Vagina (tissue), 2 donors: ENCODE measurements at places on chromosomes 16 and 17. TPM values are rescaled to one million over a fixed set of nuclear protein-coding genes. Genes with fewer than 3 reads are reported as not detected.

CCL16 gene
- total RNA-seq: not detected

ZNF423 gene
- 10.3 TPM for total RNA-seq

CES1 gene
- total RNA-seq: 10.1 TPM

STAC2 gene
- 0.98 TPM for total RNA-seq

DNA sequence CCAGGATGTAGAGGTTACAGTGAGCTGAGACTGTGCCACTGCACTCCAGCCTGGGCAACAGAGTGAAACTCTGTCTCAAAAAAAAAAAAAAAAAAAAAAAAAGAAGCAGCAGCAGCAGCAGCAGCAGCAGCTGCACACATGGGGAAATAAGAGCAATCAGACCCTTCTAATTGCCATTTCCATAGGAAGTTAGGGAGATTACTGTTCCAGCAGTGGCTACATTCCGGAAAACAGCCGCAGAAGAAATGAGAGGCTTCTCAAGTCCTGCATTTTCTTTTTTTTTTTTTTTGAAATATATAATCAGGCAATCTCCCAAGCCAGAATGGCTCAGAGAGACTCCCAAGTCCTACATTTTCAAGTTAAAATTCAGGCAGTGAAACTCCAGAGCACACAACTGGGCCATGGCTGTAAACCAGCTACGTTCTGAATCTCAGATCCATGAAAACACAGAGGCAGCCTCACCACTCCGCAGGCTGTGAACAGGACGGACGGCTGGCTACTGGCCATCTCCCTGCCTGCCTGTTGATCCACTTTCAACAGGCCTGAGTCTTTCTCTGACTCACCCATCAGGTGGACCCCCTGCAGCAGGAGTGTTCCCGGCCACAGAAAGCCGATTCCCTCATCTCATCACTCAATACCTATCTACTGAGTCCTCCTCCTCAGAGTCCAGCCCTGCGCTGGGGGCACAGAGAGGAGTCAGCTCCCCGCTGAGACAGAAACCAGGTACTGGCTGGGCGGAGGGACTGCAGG is 15.0 kb downstream of the TRPV1 start:
- peaks cover 12% of the 10 kb centered on the region for H3K36me3 ChIP-seq
- no peaks in the 10 kb centered on the region for H3K4me1 ChIP-seq
- no peaks in the 10 kb centered on the region for H3K27me3 ChIP-seq
- H3K4me3 ChIP-seq: no peak overlapping the region
- no peak overlapping the region for H3K27ac ChIP-seq

SYCE1L gene
- 4.2 TPM for total RNA-seq

GID4 gene
- 11.3 TPM for total RNA-seq

DNA sequence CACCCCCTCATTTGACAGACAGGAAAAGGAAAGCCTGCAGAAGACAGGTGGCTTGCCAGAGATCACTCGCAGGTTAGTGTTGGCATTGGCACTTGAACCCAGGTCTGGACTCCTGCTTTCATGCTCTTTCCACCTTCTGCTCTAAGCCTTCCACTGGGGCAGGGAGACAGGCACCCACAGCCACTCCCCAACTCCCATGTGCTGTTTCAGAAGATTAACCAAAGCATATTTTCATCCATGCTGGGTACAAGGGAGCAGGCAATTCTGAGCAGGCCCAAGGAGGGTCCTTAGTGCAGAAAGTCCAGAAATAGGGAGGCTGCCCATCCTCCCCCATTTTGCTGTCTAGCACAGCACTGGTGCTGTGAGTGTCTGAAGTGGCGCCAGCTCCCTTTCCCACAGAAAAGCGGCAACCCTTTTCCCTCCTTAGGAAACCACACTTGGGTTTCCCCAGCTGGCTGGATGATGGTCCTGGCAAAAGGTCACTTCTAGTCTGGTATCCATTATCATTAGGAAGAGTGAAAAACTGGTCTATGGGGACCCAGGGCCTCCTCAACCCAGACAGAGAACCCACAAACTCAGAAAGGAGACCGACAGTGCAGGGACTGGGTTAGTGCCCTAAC is 2.0 kb upstream of the CAVIN1 start:
- H3K4me1 ChIP-seq: peaks cover 50% of the 10 kb centered on the region
- no peaks in the 10 kb centered on the region for H3K27me3 ChIP-seq
- H3K4me3 ChIP-seq: no peak overlapping the region
- H3K27ac ChIP-seq: peak overlapping the region; percentile 37
- no peaks in the 10 kb centered on the region for H3K36me3 ChIP-seq
- DNase-seq: no peak

GRCh38 chr17:21295036-21295952 is 10.8 kb downstream of the MAP2K3 start:
- no peak overlapping the region for H3K27ac ChIP-seq
- peaks cover 14% of the 10 kb centered on the region for H3K36me3 ChIP-seq
- no peak for DNase-seq

- H3K4me1 ChIP-seq: no peaks in the 10 kb centered on the region
- H3K27me3 ChIP-seq: no peaks in the 10 kb centered on the region
- H3K4me3 ChIP-seq: no peak overlapping the region
Observed at GRCh38 chr16:68155425-68155824, 70.3 kb downstream of the NFATC3 start.

- no peak overlapping the region for H3K4me3 ChIP-seq
- H3K27ac ChIP-seq: no peak overlapping the region
- no peaks in the 10 kb centered on the region for H3K36me3 ChIP-seq
- DNase-seq: no peak
- peaks cover 11% of the 10 kb centered on the region for H3K4me1 ChIP-seq
Observed at GRCh38 chr16:57137566-57138273, 45.3 kb downstream of the CPNE2 start.

DNA sequence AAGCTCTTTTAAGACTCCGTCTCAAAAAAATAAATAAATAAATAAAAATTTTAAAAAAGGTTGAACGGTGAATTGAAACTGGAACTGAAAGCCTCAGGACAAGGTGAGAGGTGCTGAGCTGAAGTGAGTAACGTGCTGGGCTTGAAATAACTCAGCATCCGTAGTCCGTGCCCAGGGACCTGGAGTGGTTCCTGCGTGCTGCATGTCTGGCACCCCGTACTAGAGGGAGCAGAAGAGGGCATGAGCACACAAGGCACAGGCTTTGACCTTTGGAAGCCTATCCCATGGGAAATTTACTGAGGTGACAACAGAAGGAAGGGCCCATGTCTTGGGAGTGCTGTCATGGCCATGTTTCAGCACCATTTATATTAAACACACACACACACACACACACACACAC is 4.5 kb upstream of the MEIOB start:
- H3K4me1 ChIP-seq: no peaks in the 10 kb centered on the region
- H3K27ac ChIP-seq: no peak overlapping the region
- H3K27me3 ChIP-seq: no peaks in the 10 kb centered on the region
- H3K4me3 ChIP-seq: no peak overlapping the region
- no peaks in the 10 kb centered on the region for H3K36me3 ChIP-seq

- no peak overlapping the region for H3K4me3 ChIP-seq
- no peaks in the 10 kb centered on the region for H3K27me3 ChIP-seq
- H3K4me1 ChIP-seq: peaks cover 15% of the 10 kb centered on the region
- peak overlapping the region; percentile 1 for H3K27ac ChIP-seq
- H3K36me3 ChIP-seq: no peaks in the 10 kb centered on the region
Observed at GRCh38 chr16:12470311-12471229, 333.1 kb downstream of the CPPED1 start.

GRCh38 chr16:76622876-76623275 is 345.7 kb downstream of the CNTNAP4 start:
- no peak for DNase-seq
- no peaks in the 10 kb centered on the region for H3K27me3 ChIP-seq
- no peaks in the 10 kb centered on the region for H3K4me1 ChIP-seq

GRCh38 chr17:27342059-27342458 is 48.1 kb downstream of the WSB1 start:
- H3K4me1 ChIP-seq: peaks cover 13% of the 10 kb centered on the region
- H3K36me3 ChIP-seq: no peaks in the 10 kb centered on the region
- H3K27me3 ChIP-seq: no peaks in the 10 kb centered on the region
- H3K4me3 ChIP-seq: no peak overlapping the region

GRCh38 chr16:11562411-11562810 is 24.3 kb downstream of the LITAF start:
- H3K27ac ChIP-seq: peak overlapping the region; percentile 93
- no peak for DNase-seq
- peaks cover 1% of the 10 kb centered on the region for H3K36me3 ChIP-seq
- H3K27me3 ChIP-seq: no peaks in the 10 kb centered on the region
- H3K4me3 ChIP-seq: no peak overlapping the region

VTN gene
- 2.7 TPM for total RNA-seq

- no peaks in the 10 kb centered on the region for H3K27me3 ChIP-seq
- H3K4me1 ChIP-seq: peaks cover 36% of the 10 kb centered on the region
- H3K4me3 ChIP-seq: no peak overlapping the region
- peak overlapping the region; percentile 11 for H3K27ac ChIP-seq
- H3K36me3 ChIP-seq: peaks cover 10% of the 10 kb centered on the region
Observed at GRCh38 chr16:84502075-84502474, 2.4 kb downstream of the MEAK7 start.

DNA sequence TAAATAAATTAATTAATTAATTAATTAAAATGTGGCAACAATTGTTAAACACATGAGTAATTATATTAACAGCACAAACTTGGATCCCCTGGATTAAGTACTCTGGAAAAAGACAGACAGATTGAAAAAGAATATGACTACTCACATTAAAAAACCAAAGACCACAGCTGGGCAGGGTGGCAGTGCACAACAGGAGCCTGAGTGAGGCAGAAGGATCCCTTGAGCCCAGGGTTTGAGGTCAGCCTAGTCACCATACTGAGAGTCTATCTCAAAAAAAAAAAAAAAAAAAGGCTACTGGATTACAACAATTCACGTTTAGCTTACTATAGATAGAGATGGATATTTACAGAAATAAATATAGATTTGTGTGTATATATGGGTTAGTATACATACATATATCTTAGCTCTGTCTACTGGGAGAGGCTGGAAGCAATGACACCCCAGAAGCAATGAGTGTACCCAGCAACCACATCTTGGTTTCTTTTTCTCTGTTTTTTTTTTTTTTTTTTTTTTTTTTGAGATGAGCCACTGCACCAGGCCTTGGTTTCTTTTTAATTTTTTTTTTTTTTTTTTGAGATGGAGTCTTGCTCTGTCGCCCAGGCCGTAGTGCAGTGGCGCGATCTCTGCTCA is 10.6 kb upstream of the SUZ12 start:
- H3K4me3 ChIP-seq: no peak overlapping the region
- H3K27ac ChIP-seq: no peak overlapping the region
- DNase-seq: no peak
- H3K4me1 ChIP-seq: no peaks in the 10 kb centered on the region

DNA sequence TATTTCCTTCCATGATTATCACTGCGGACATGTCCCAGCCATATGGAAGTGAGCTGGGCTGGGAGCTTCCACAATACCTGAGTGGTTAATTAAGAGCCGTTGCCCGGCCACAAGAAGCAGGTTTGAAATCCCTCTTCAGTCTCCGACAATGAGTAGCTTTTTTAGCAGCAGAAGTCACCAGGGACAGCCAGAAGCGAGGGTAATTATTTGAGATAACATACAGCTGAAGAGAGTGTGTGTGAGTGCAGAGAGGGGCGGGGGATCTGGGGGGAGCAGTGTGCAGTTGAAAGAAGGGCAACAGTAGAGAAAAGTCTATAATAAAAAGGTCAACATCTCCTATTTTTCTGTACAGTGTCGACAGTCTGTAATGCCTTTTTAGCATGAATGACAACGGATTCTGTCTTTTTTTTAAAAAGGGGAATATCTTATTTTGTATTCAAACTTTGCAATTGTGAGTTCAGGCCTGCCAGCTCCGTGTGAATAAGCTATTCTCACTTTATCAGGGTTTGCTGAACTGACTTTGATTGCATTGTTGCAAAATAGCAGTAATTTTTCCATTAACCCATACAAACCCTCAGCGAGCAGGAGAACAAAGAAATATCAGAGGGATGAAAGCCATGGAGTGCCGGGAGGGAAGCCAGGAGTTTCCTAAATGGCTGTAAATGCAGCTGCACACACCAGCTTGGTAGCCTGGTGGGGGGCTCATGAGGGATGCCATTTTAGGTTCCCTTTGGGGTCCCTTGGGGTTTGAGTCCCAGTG is 220.3 kb upstream of the IRX3 start:
- H3K4me3 ChIP-seq: no peak overlapping the region
- peaks cover 7% of the 10 kb centered on the region for H3K4me1 ChIP-seq
- no peak for DNase-seq
- no peak overlapping the region for H3K27ac ChIP-seq

DNA sequence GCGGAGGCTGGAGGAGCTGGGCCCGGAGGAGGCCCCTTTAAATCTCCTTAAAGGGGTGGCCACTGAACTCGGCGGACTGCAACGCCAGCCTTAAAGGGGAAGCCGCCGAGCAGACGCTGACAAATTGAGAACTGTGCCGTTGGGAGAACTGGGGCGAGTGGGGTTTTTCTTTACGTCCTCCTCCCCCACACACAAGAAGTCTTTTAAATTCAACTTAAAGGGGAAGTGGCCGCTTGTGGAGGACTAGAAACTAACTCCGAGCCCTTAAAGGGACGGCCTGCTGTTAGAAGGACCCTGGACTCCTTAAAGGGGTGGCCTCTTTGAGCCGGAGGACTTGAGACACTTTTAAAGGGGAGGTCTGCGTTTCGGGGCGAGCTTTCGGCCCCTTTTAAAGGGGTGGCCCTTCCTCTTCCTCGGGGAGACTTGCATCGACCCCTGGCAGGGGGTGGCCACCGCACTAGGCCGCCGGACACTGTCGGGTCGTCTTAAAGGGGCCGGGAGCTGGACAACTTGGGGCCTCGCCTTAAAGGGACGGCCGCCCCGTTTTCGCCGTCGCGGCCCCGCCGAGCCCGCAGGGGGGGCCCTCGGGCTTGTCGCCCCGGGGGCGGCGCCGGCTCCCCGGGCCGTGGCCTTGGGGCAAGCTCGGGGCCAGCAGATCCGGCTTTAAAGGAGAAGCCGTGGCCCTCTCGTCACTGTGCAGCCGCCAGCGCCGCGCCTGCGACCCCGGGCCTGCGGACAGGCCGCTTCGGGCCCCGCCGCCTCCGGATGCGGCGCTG is 688 bp downstream of the FBRS start:
- H3K36me3 ChIP-seq: no peaks in the 10 kb centered on the region
- no peak for DNase-seq
- H3K4me3 ChIP-seq: peak overlapping the region; percentile 83
- no peaks in the 10 kb centered on the region for H3K27me3 ChIP-seq
- H3K4me1 ChIP-seq: peaks cover 52% of the 10 kb centered on the region

DNA sequence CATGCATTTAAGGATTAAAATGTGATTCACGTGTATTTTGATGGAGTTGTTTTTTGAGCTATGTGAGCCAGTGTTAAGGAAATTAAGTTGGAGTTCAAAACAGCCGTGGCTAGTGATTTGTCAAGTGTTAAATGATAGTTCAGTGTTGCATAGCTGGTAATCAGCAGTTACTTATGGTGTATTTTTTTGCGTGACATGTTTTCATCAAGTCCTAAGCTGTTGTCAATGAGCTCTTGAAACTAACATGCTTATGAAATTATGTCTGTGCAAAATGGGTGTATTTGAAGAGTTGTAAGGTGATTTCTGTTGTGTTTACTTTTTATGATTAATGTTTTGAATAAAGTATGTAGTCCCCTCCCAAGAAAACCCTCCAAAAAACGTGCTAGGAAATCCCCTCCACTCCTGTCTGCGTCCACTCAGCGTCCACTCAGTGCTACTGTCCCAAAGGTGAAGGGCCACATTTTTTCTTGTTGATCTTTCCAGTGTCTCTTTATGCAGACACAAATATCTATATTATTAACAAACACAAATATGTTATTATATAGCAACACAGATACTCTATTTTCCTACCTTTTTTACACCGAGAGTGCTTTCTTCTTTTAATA is 30.0 kb downstream of the USP10 start:
- peak overlapping the region; percentile 71 for H3K27ac ChIP-seq
- H3K4me3 ChIP-seq: no peak overlapping the region
- H3K27me3 ChIP-seq: no peaks in the 10 kb centered on the region
- peaks cover 71% of the 10 kb centered on the region for H3K4me1 ChIP-seq

CLEC3A gene
- not detected for total RNA-seq

NOMO2 gene
- total RNA-seq: 58.4 TPM

GRCh38 chr16:19874026-19874425 is 10.6 kb downstream of the GPRC5B start:
- H3K36me3 ChIP-seq: no peaks in the 10 kb centered on the region
- H3K27ac ChIP-seq: no peak overlapping the region
- no peak for DNase-seq
- H3K4me1 ChIP-seq: peaks cover 42% of the 10 kb centered on the region
- H3K27me3 ChIP-seq: no peaks in the 10 kb centered on the region
